Esophagus mucosa (tissue), 1 donor: ENCODE measurements at places on chromosomes 1 and 21.
A peak's percentile ranks its signal among the peaks of the same experiment; 100 is the strongest.

GRCh38 chr1:5707566-5708345 lies 284.5 kb downstream of the NPHP4 start:
- ATAC-seq: peak; percentile 88

GRCh38 chr1:110390692-110391245 lies at the start of gene SLC16A4:
TSS of gene SLC16A4 (minus strand) at chr1:110391026. CDS start at chr1:110389323, 1,703 bp downstream.
- ATAC-seq: no peak

GRCh38 chr1:38291336-38291735 lies 244.7 kb upstream of the POU3F1 start:
- no peak for ATAC-seq

- ATAC-seq: peak; percentile 60
Measured at GRCh38 chr1:183942933-183943693, 94.4 kb downstream of the COLGALT2 start.

GRCh38 chr1:14850563-14850962 lies 252.1 kb downstream of the KAZN start:
- peak; percentile 76 for ATAC-seq

DNA sequence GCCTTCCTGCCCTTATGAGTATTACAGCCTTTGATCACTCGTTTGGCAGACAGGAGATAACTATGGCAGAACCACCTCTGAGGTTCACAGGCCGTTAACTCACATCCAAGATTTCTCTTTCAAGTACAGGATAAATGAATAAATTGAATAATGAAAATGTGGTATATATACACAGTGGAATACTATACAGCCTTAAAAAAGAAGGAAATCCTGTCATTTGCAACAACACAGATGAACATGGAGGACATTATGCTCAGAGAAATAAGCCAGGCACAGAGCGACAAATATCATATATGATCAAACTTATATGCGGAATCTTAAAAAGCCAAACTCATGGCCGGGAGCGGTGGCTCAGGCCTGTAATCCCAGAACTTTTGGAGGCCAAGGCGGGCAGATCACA lies 32.6 kb downstream of the TGFBR3 start:
- no peak for ATAC-seq

DNA sequence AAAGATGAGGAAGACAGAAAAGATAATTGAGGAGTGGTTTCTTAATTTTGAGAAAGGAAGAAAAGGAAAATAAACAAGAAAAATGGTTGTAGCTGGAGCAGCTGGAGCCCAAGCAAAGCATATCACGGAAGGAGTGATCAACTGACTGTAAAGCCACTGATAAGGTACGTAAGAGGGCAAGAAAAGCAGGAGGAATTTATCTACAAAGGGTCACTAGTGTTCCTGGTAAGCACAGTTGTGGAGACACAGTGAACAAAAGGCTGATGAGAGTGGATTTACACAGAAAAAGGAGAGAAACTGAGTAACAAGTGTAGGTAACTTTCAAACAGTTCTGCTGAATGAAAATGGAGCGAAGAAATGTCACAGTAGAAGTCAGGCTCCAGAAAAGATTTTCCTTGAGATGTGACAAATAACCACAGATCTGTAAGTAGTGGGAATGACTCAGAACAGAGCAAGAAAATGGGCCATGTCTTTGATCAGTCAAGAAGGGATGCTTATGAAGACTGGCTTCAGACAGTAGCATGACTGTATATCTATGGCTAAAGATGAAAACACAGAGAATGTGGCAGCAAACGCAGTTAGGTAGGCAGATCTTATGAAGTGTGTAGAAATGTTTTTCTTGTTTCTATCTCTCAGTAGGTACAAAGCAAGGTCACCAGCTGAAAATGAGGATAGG lies 45.6 kb upstream of the RBM34 start:
- ATAC-seq: no peak

- ATAC-seq: no peak
Measured at GRCh38 chr1:18320051-18320450, 160.7 kb upstream of the KLHDC7A start.

DNA sequence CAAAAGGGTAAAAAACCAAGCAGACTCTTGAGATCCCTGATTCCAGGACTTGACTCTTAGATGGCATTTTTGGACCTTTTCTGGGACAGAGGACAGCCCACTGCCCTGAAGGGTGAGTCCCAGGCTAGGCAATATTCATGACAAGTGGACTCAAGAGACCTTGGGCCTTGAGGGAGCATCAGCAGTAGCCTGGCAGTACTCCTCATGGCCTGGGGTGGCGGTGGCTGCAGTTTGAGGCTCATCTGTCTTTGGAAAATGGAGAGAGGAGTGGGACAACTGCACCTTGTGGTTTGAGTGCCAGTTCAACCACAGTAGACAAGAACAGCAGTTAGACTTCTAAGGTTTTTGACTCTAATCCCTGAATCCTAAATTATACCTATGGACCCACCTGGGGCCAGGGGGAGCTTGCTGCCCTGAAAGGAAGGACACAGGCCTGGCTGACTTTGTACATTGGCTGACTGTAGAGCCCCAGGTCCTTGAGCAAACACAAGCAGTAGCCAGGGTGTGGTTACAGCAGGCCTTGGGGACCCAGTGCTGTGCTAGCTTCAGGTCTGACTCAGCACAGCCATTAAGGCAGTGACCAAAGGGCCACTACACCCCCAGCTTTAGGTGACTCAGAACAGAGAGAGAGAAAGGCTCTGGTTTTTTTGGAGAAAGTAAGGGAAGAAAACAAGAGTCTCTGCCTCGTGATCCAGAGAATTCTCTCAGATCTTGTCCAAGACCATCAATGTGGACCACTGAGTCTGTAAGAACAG lies 1023.2 kb downstream of the KCNT2 start:
- ATAC-seq: peak; percentile 83

GRCh38 chr1:96360036-96360795 lies 361.4 kb upstream of the PTBP2 start:
- no peak for ATAC-seq

- no peak for ATAC-seq
Measured at GRCh38 chr1:19617376-19617775, 26.7 kb upstream of the NBL1 start.

DNA sequence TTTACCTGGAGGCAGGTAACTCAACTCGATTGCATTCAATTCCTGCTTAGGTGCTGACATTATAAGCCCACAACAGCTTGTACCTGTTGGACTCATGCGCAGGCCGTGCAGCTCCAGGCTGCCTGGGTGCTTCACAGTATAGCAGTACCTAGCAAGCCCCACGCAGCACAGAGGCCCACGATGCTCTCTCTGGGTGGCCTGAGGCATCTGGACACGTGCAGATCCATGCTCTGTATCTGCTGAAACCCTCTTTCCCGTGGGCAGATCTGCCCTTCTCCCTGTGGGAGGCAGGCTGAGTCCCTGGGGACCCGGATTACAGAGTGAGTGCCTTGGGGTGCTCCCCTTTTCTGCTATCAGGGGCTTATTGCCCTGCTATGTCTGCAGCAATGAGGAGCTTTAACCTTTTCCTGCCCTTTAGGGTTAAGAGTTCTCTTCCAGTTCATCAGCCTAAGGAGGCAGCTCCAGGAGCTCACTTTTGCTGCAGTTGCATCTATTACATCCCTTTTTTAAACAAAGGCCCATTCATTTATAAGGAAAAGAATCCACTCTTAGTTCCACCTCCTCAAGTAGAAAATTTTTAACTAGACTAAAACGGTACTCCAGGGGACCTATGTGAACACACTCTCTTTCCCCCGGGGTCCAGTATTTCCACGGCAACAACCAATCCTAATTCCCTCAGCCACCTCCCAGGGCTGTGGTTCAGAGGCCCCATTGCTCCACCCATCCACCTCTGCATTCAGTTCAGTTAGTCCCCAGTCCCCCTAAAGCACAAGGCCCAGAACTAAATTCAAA lies 19.3 kb downstream of the ITPKB start:
- ATAC-seq: no peak

DNA sequence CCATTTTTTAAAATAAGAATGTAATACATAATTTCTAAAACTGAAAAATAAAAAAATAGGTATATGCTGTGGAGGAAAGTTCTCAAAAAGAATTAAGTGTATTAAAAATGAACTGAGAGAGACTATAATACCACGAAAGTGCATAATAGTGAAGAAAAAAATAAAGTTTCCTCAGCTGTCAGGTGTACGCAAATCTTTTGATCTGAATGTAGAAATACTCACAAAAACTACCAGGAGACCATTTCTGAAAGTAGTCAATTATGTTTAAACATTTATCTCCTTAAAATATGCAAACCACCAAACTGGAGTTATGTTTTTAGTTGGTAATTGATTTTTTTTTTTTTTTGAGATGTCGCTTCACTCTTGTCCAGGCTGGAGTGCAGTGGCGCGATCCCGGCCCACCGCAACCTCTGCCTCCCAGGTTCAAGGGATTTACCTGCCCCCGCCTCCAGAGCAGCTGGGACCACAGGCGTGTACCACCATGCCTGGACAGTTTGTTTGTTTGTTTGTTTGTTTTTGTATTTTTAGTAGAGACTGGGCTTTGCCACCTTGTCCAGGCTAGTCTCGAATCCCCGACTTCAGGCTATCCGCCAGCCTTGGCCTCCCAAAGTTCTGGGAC lies 1169.2 kb upstream of the B3GALT2 start:
- ATAC-seq: no peak

GRCh38 chr1:173867141-173867752 lies 542 bp downstream of the GAS5 start:
- ATAC-seq: peak; percentile 0

DNA sequence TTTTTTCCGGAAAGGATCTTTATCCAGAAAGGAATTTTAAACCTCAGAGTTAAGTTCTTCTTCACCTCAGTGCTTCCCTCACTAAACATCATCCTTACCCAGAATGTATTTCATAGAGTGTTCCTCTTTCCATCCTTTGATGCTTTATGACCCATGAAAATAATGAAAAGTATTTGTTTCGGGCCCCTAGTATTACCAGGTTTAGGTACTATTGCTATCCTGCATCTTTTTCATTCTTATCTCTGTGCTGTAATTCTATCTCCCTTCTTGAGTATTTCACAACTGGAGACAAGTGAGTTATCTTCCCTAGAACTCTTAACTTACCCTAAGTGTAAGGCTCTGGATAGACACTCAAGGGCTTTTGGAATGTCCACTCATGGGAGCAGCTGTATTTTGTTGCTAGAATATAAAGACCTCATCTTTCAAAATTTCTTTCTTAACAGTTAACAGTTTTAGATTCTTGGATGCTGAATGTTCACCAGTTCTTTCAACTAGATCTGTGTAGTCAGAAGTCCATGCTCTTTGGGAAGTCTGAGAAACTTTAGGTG lies 26.2 kb downstream of the UCK2 start:
- ATAC-seq: no peak
